Activated CD4-positive, alpha-beta T cell treated with anti-CD3 and anti-CD28 coated beads for 24 hours (primary cell): ENCODE measurements at places on chromosomes 5 and 9.

GRCh38 chr5:137737349-137738131 is 1.7 kb upstream of the KLHL3 start:
- no peak for DNase-seq

- DNase-seq: no peak
Observed at GRCh38 chr5:78845470-78845869, 139.6 kb downstream of the ARSB start.

GRCh38 chr9:16289639-16290038 is 580.8 kb downstream of the BNC2 start:
- no peak for DNase-seq

GRCh38 chr5:94689908-94690307 is 71.4 kb downstream of the SLF1 start:
- DNase-seq: no peak

DNA sequence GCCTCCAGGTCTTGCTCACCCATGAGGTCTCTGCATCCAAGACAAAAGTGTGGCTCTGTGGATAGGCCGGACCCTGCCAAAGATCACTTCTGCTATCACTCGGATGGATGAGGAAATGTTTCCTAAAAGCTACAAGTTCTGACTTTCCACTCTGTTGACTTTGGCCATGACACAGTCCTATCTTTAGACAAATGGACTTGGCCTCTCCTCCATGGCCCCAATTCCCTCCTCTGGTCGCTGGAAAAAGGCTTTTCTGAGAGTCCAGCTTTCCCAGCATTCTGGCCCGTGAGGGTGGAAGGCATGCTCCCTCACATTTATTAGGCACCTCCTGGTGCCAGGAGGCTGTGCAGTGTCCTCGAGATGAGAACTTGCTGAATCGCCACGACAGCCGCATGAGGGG is 83.1 kb downstream of the COL27A1 start:
- no peak for DNase-seq

- no peak for DNase-seq
Observed at GRCh38 chr5:98602534-98603112, 170.8 kb upstream of the RGMB start.

- DNase-seq: no peak
Observed at GRCh38 chr9:83281306-83282255, 218.6 kb upstream of the RASEF start.

DNA sequence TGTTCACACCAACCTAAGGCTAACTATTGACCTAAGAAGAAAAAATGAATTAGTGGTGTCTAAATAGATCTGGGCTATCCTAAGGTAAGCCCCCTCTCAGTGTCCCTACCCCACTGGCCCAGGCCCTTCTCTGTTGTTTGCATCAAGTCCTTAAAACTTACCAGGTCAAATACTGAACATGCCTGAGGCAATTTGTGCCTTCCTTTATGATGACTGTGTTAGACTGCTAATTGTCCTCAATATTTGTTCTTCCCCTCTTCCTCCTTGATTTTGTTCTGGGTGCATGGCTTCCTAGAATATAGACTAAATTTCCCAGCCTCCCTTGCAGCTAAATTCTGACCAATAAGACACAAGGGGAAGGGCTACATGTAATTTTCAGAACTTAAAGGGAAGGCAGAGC is 199.9 kb downstream of the ADAMTS12 start:
- no peak for DNase-seq

DNA sequence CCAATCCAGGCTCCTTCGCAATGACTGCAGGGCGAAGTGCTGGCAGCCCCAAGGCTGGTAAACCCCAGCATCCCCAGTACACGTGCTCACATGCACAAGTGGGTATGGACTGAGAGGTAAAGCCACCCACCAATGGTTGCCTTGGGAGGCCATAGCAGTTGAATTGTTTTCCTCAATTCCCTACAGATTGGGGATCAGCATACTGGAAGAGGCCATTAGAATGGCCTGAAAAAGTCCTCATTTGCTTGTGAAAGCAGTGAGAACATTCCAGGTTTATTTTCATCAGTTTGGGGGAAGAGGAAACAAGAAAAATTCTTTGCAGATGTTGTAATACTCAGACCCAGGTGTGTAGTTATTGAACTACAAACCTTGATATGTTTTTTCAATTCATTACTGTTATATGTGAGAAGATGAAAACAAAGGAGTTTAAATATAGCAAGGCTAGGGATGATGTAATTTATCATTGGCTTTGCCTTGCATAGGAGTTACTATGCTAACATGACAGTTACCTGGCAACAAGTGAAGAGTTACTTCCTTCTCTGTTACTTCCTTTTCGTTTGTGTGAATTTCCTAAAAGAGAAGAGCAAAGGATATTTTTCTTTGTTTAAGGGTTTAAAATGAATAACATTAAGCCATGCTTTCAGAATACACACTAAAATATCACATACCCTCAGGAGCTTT is 36.4 kb downstream of the MTMR12 start:
- no peak for DNase-seq

- DNase-seq: no peak
Observed at GRCh38 chr9:94926431-94926800, 199.9 kb downstream of the AOPEP start.

DNA sequence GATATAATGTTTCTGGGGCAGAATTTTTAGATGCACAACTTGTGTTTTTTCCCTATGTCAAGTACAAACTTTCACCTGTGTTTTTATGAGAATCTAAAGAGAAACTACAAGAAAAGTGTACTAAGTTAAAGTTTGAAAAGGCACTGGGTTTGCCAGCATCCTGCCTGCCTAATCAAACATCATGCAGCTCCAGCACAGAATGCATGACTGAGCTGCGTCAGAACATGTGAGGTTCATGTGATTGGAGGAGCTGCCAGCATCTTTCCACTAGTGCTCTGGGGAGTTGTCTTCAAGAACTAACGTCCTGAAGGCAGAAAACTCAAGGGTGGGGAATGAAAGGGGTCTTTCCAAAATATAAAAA is 46.1 kb upstream of the RIC1 start:
- DNase-seq: no peak

DNA sequence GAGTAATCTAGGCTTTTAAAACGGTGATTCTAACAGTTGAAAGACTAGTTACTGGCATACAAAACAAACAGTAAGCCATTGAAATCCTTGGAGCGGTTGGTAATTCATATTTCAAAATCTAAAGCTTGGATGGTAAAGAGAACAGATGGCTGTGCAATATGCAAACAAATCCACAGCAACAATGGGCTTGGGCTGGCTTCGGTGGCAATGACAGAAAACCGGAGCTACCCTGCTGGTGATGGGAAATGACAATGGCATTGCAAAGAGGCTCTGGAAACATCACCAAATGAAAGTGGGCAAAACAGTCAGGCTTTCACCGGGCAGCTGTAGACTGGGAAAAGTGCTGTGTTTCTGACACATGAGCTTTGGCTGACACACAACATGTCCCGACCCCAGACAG is 42.2 kb downstream of the MED27 start:
- no peak for DNase-seq

DNA sequence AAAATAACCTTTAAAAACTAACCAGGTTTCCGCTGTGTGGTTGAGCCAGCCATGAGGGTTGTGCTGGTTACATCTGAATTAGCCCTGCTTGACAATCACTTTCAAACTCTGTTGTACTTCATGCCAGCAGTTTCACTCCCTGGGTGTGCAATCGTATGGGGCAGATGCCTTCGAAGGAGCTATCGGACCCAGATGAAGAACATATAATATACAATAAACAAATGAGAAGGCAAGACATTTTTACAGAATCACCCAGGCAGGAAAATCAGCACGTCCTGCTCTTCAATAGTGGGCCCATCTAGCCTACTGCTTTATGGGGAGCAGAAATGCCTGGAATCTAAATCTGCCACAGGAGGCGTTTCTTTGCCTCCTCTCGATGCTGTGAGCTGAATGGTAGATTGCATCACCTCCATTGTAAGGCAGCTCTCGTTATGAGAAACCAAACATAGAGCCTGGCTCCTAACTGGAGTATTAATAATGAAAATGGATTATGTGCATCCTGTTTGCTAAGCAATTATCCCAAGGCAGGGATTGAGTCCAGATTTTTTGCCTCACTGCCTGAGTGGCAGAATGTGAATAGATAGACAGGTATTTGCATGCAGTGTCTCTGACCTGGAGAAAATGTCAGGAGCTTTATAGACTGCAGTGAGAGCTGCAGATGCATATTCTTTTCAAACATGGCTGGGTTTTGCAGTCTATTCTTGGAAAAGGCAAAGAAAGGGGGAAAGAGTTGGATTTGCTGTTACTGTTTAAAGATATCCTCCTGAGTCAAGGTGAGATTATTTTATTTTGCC is 143.3 kb upstream of the SMARCA2 start:
- DNase-seq: no peak
